NCI-H187 (cell line): ENCODE measurements at places on chromosomes 7 and 10.

GRCh38 chr7:11185179-11185815, 211.6 kb downstream of the PHF14 start:
- no peak for DNase-seq

GRCh38 chr10:78914502-78915189, 154.1 kb upstream of the ZMIZ1 start:
- DNase-seq: no peak

GRCh38 chr10:48249763-48250351, 24.6 kb downstream of the FRMPD2 start:
- DNase-seq: no peak

- DNase-seq: no peak
Measured at GRCh38 chr10:73773152-73773879, 8.5 kb upstream of the CHCHD1 start.

- no peak for DNase-seq
Measured at GRCh38 chr7:6228361-6229229, 43.8 kb downstream of the CYTH3 start.

DNA sequence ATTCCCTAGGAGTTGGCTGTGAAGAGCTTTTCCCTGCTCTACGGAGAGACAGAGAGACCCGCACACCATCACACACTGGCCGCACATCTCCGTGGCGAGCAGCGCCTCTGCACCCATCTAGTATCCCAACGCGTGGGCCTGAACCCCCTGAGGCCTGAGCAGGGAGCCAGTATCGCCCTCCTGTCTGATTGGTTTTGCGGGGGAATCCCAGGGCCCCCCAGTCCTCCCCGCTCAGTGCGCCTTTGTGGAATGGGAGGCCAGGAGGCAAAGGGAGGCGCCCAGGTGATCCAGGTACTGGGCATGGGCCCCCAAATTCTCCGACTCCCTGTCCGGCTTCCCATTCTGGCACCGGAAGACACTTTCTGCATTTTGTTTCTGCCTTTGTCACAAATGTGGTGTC, 344.3 kb downstream of the GLRX3 start:
- DNase-seq: no peak

GRCh38 chr10:64376167-64376566, 855.0 kb downstream of the REEP3 start:
- no peak for DNase-seq

GRCh38 chr7:70810558-70811139, 321.3 kb upstream of the GALNT17 start:
- DNase-seq: no peak

DNA sequence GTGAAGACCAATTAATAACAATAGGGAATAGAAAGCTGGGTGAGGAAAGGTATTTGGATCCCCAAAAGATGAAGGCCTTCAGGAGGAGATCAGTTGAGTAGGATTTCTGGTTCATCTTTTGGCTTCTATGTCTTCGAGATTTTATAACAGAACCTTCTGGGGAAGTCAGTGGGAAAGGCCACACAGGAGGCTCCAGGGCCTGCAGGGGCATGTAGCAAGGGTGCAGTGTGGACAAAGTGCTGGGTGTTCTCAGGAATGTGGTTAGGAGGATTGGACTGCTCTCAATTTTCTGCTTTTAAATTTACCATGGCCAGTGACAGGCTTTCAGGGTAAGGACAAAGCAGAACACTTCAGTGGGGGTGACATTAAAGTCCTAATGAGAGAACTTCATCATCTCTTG, 378.0 kb downstream of the CCSER2 start:
- DNase-seq: no peak

DNA sequence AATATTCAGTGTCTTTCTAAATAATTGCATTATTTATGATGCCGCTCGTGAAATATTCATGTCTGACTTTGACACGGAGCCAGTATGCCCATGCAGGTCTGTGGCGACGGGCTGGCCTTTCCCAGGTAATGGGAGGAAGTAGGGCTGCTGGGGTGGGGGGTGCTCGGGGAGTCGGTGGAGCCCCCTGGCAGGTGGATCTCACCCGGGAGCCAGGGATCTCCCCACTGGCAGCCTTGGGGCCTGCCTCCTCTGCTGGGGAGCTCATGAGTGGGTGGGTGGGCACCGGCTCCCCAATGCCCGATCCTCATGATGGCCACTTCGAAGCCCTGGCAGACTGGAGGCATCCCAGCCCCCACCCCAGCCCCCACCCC, 52.8 kb downstream of the PWWP2B start:
- no peak for DNase-seq

- no peak for DNase-seq
Measured at GRCh38 chr7:91411060-91411459, 146.8 kb downstream of the FZD1 start.

- no peak for DNase-seq
Measured at GRCh38 chr10:24277771-24278170, 68.8 kb downstream of the KIAA1217 start.

- no peak for DNase-seq
Measured at GRCh38 chr7:146115548-146115850, 1.1 kb upstream of the CNTNAP2 start.

GRCh38 chr7:112005205-112005775, 200.9 kb downstream of the DOCK4 start:
- no peak for DNase-seq

DNA sequence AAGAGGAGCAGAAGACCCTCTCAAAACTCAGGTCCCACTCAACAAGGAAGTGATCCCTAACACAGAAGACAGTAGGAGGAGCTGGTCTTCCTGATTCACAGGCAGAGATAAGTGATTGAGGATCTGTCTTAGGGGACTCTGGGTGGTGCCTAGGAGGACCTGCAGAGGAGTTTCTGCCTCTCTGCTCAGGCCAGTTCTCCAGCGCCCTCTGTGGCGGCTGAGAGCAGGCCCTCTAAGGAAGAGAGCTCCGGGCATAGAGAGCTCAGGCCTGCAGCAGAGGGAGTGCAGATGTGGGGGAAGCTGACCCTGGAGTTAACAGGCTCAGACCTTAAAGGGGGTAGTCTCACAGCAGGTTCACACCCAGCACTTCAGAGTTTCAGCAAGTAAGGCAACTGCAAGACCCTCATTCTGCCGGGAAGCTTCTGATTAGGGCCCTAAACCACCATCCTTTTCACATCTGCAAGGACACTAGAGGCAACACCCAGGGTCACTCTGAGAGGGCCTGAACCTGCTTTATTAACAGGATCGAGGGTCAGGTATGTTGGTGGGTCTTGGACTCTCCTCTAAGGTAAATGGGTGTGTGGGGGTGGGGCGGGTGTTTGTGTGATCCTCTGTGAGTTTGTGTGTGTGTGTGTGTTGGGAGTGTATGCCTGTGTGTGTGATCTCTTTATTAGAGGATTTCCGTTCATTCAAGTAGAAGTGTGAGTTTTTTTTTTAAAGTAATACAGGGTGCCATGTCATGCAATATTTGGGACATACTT, 57.6 kb upstream of the TARP start:
- DNase-seq: no peak

DNA sequence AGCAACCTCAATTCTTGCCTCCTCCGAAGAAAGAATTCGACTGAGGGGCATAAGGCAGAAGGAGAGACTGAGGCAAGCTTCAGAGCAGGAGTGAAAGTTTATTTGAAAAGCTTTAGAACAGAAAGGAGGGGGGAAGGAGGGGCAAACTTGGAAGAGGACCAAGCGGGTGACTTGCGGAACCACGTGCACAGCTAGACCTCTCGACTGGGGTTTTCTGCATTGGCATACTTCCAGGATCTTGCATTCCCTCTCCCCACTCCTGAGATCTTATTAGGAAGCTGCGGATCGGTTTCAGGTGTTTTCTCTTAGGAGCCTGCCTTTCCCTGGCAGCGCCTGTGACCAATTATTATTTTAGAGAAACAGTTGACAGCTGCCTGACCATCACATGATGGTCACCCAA, 20.3 kb upstream of the CPXM2 start:
- DNase-seq: peak; percentile 54

GRCh38 chr7:35878351-35878750, 77.5 kb downstream of the SEPTIN7 start:
- DNase-seq: no peak

DNA sequence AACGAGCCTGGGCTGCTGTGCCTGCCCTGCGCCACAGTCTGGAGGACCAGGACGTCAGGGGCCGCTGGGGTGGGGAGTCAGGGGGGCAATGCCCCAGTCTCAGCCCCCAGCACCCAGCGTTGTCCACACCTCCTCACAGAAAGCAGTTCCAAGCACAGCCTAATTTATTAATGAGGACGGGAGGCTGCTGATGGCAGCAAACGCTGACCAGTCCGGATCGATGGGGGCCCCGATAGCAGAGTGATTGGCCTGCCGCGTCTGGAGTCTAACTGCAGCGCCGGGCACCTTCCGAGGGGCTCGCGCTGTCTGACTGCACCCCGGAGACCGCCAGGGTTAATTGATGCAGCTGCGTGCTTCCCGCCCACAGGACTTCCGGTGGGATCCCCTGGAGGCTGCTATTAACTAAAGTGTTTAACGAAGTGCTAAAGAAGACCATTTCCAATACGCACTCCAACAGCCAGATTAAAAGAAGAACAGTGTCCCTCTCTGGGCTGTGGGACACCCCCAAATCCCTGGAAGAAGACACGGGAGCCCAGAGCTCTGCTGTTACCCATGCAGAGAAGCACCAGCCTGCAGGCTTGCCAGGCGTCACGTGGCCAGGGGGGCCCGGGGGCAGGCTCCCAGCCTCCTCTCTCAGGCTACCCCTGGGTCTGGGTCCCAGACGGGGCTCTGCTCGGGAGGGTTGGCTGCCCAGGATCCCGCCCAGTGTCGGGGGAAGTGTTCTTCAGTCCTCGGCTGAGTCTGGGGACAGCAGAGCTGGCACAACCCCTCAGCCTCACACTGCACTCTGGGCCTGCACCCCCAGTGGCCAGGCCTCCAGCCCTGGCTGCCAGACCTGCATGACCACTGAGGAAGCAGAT, 63.8 kb downstream of the MICALL2 start:
- no peak for DNase-seq

DNA sequence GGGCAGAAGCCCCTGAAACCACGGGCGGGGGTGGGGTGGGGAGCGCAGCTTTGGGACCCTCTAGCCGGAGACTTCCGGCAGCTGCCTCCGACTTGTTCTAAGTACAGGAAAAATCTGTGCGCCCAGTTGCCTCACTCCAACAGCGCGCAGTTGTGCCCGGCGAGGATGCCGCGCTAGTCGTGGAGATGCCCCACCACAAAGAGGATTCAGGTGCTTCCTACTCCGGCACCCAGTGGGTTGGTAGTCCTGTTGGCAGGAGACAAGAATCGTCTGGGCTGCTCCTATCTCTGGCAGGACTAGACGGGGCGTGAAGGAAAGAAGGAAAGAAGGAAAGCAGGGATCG, 465 bp upstream of the NPY start:
- DNase-seq: no peak

DNA sequence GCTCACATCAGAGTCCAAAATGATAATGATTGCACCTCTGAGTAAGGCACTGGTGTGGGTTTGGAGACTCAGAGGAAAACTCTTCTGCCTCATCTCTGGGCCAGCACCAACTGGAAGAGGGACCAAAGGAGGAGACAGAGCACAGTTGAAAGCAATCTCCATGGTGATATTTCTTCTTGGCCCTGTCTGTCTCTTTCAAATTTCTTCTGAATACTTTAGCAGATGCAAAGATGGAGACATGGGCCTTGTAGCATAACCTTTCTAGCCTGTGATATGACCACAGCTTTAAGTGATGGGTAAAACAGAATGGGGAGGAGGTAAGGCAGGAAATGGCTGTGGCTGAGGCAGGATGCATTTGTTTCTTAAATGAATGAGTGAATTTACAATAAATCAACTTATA, 12.2 kb upstream of the GIMAP7 start:
- DNase-seq: no peak
